ENCODE measurements at places on chromosomes 5 and 9.

DNA sequence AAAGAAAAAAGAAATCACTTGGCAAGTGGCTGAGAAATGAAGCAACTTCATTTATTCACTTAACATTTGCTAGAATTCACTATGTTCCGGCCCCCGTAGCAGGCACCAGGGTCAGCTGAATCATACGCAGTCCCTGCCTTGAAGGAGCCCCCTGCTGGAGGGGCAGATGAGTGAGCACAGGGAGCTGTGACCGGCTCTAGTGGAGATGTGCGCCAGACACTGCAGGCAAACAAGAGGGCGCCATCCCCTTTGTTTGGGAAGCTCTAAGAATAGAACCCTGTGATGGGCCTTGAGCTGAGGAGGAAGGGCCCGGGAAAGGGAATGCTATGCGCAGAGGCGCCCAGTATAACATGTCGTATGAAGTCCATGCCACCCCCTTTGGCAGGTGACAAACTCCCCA is 20.2 kb upstream of the RPL26L1 start:
- DNase-seq, result no peak

- no peak for DNase-seq
Observed at GRCh38 chr9:21965401-21965951, 28.7 kb downstream of the CDKN2A start.

GRCh38 chr5:150672237-150672883 is 11.3 kb downstream of the MYOZ3 start:
- DNase-seq, result peak; percentile 22

DNA sequence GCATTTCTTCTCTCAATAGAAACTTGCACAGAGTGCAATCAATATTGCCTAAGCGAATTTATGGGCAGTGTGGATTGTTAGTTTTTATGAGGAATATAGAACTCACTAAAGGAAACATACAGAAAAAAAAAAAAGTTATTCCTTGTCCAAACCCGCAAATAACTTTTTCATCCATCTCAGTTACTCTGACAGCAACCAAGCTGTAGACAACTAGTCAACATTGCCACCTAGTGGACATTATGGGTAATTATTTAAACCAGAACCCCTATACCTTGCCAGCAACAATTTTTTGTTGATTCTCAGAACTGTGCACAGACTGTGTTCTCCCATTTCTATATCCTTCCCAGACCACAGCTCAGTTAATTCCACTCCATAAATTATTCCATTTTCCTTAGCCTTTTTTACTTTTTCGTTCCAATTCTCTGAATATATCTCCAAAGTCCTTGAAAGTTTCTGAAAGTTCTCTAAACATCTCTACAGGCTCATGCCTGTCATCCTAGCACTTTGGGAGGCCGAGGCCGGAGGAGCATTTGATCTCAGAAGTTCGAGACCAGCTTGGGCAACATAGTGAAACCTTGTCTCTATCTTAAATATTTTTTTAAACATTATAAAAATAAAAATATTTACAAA is 2.6 kb upstream of the AFAP1L1 start:
- DNase-seq, result no peak

DNA sequence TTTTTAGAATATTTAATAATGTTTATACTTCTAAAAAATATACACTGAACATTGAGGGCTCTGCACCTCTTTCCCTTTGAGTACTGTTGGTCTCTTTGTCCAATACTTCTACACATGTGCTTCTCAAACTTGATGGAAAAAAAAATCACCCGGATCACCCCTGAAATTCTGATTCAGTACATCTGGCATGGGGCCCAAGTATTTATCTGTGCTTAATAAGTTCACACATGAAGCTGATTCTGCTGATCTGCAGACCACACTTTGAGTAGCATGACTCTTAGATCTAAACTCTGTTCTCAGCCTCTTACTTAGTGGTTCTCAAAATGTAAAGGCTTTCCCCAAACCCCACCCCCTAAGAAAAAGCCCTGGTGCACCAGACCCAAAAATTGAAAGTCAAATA is 12.0 kb downstream of the RUSC2 start:
- DNase-seq, result no peak

GRCh38 chr9:29751226-29751625 is 2177.9 kb upstream of the C9orf72 start:
- DNase-seq, result no peak

- DNase-seq, result no peak
Observed at GRCh38 chr9:122474561-122474960, 3.2 kb downstream of the OR1J1 start.

- DNase-seq, result no peak
Observed at GRCh38 chr5:133995883-133996563, 8.8 kb downstream of the VDAC1 start.

GRCh38 chr9:134724912-134725604 is 83.5 kb downstream of the COL5A1 start:
- no peak for DNase-seq

DNA sequence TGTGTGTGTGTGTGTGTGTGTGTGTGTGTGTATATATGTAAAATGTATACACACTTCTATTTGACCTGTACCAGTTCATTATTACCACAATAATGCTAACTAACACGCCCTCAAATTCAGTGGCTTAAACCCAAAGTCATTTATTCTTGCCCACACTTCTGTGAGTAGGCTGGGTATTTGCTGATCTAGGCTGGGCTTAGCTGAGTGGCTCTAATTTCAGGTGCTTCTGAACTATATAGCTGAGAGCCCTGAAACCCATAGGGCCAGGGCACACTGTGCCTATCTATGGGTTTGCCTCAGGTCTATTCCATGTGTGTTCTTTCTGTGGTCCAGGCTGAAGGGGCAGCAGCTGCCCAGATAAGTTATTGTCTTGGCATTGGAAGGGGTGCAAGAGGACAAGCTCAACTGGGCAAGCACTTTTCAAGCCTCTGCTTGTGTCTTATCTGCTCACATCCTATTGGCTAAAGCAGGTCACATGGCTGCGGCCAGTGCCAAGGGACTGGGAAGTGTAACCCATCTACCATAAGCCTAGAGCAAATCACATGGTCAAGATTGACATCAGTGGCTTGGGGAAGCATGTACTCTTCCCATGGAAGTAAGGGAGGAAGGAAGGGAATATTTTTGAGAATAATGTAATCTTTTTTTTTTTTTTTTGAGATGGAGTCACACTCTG is 139.9 kb downstream of the PALM2AKAP2 start:
- DNase-seq, result no peak

DNA sequence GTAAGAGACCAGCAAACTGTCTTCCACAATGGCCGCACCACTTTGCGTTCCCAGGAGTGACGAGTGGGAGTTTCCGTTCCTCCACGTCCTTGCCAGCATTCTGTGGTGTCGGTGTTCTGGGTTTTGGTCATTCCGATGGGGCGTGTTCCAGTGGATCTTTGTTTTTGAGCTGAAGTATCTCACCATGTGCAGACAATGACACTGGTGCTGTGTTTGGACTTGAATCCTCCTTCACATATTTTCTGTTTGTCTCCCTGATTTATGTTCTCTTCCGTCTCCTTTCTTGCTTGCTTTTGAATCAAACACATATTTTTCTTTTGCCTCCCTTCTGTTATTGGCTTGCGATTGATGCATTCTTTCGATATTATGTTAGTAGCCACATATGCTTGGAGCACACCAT is 60.8 kb upstream of the IRX4 start:
- DNase-seq, result no peak

DNA sequence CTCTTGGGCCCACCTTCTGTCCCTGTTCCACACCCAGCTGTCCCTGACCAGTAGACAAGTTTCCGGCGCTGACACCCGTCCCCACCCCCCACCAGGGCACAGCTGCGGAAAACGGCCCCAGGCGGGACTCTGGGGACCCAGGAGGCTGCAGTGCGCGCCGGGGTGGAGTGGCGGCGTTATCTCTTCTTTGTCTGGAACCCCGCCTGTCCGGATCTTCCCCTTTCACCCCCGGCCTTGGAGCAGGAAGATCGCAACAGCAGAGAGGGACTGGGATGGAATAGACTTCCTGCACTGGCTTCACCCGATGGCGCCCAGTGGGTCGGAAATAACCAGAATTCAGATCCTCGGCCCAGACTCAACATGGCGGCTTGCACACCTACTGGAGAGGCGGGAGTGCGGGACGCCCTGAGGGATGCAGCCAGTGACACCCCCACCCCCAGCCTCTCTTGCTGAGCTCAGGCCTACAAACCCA is 4.7 kb downstream of the PAX5 start:
- no peak for DNase-seq

GRCh38 chr5:149049371-149049781 is 13.5 kb downstream of the SH3TC2 start:
- no peak for DNase-seq

DNA sequence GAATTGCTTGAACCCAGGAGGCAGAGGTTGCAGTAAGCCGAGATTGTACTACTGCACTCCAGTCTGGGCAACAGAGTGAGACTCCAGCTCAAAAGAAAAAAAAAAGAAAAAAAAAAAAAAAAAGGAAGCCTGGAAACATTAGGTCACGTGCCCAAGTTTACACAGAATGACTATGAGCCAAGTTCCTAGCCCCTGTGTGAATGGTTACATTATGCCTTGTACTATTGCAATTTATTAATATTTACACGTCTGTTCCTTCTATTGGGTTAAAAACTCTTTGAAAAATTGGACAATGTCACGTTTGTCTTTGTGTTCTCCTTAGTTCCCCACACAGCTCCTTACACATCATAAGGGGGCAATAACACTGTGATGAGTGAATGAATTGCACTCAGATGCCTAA is 33.5 kb upstream of the SLC28A3 start:
- no peak for DNase-seq

GRCh38 chr9:137892424-137893191 is 15.0 kb downstream of the CACNA1B start:
- no peak for DNase-seq

GRCh38 chr5:171782332-171782966 is 3.2 kb upstream of the SMIM23 start:
- no peak for DNase-seq

GRCh38 chr9:84780385-84780784 is 110.9 kb downstream of the NTRK2 start:
- DNase-seq, result no peak

GRCh38 chr9:114382699-114383520 is 4.9 kb downstream of the AKNA start:
- DNase-seq, result peak; percentile 47

- DNase-seq, result no peak
Observed at GRCh38 chr5:81151546-81151945, 81.6 kb upstream of the CKMT2 start.

- DNase-seq, result no peak
Observed at GRCh38 chr5:93883459-93883858, 142.1 kb upstream of the POU5F2 start.

DNA sequence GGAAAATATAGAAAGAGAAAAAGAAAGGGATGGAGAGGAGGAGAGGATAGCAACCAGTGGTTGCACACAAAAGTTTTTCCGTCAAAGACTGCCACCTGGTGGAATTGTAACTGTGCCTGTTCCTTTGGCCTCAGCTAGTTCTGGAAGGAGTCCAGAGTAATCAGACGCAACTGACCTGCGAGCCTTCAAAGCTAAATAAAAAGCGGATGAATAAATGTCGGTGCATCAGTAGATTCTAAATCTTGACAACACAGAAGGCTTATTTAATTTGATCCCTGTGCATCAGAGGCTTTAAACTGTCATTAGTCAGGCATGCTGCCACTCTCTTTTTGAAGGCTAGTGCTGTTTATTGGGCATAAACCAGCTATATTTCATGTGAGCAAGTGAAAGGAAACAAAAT is 132.9 kb upstream of the ACO1 start:
- DNase-seq, result peak; percentile 40

DNA sequence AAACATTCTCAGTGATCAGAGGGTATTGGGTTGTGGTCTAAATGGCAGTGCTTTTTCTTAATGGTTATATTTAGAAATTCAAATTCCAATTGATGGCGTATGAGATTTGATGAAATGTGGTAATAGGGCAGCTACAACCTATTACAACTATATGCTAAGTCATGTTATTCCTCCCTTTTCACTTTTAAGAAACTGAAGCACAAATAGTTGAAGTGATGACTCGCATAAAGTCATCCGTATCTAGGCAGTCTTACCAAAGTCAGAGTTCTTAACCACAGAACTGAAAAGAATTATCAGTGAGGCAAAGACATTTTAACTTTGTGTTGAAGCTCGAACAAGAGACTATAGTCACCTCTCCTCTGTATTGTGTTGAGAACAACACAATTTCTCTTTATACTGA is 28.2 kb downstream of the C9orf152 start:
- DNase-seq, result no peak

DNA sequence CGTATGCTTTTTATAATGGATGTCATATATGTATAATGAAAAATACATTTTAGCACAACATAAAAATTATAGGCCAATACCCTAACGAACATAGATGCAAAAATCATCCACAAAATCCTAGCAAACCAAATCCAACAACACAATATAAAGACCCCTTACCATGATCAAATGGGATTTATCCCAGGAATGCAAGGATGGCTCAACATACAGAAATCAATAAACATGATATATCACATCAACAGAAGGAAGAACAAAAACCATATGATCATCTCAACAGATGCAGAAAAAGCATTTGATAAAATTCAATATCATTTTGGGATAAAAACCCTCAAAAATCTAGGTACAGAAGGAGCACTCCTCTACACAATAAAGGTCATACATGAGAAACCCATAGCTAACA is 27.7 kb downstream of the VAV2 start:
- DNase-seq, result no peak

- DNase-seq, result no peak
Observed at GRCh38 chr5:110899566-110900412, 161.0 kb downstream of the SLC25A46 start.

DNA sequence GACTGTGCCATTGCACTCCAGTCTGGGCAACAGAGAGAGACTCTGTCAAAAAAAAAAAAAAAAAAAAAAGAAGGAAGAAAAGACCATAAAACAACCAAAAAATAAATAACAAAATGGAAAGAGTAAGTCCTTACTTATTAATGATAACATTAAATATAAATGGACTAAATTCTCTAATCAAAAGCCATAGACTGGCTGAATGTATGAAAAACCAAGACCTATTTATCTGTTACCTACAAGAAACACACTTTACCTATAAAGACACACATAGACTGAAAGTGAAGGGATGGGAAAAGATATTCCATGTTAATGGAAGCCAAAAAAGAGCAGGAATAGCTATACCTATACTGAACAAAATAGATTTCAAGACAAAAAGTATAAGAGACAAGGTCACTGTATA is 16.6 kb downstream of the TMEM267 start:
- no peak for DNase-seq

GRCh38 chr5:159092972-159093371 is 6.7 kb downstream of the EBF1 start:
- DNase-seq, result no peak

GRCh38 chr5:139377226-139377625 is 5.9 kb downstream of the SLC23A1 start:
- no peak for DNase-seq

- DNase-seq, result no peak
Observed at GRCh38 chr9:37806271-37806670, 5.7 kb downstream of the DCAF10 start.

DNA sequence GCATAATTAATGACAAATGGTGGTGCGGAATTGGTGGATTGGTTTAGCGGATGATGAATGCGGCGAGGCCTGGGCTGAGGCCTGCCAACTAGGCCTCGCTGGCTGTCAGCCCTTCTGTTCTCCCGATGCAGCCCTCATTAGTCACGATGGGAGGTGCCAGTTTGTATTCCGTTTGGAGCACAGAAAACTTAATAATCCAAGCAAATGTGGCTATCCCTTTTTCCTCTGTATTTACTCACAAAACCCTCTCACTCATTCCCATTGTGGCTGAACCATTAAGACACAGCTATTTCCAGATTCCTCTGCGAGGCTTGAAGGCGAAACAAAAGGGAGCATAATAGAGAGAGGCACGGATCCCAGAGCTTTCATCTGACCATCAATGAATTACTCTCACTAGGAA is 114.3 kb downstream of the MVB12B start:
- no peak for DNase-seq

All from naive thymus-derived CD8-positive, alpha-beta T cell (primary cell).